ENCODE measurements at places on chromosomes 4 and X.

- DNase-seq, result no peak
Observed at GRCh38 chrX:71626576-71626975, 8.3 kb upstream of the CXCR3 start.

- no peak for DNase-seq
Observed at GRCh38 chrX:33726281-33727160, 405.6 kb downstream of the FAM47A start.

DNA sequence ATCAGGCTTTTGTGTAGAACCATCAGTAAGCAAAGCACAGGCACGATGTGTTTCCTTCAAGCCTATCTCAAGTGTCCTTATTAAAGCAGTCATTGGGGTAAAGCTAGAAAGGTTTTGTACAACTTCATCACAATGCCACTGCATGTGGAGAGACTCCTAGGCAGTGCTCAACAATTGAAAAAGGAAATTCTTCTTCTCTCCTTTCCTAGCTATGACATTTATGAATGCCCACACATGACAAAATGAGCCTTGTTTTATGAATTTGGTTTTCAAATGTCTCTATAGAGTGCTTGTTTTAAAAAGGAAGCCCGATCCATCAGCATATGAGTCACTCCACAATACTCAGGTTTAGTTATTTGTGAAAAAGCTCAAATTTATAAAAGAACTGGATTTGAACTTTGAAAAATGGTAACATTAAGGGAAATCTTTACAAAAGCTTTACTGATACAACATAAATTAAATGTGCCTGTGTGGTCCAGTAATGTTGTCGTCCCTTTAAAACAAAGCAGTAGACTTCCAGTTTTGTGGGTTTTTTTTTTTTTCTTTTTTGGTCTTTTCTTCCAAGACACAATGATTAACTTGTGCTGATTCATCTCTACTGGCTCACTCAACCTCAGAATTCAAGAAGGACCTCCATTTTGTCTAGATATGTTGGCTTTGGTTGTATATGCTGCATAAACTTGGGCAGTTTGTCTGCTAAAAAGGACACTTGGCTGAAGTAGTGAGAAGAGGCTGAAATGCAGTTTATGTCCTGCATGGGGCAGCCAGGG lies 273.8 kb downstream of the GASK1B start:
- DNase-seq, result no peak

- no peak for DNase-seq
Observed at GRCh38 chrX:150983521-150984168, 510 bp downstream of the HMGB3 start.

DNA sequence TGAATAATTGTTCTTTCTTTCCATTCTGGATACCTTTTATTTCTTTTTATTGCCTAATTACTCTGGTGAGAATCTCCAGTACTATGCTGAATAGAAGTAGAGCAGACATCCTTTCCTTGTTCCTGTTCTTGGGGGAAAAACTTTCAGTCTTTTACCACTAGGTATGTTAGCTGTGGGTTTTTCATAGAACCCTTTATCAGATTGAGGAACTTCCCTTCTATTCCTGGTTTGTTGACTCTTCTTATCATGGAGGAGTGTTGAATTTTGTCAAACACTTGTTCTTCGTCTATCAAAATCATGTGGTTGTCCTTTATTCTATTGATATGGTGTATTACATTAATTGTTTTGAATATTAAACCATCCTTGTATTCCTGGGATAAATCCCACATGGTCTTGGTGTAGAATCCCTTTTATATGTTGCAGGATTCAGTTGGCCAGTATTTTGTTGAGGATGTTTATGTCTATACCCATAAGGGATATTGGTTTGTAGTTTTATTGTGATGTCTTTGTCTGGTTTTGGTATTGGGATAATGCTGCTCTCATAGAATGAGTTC lies 23.6 kb downstream of the SH3BP2 start:
- no peak for DNase-seq

GRCh38 chrX:150935467-150935866 lies 37.0 kb upstream of the CD99L2 start:
- DNase-seq, result no peak

- DNase-seq, result no peak
Observed at GRCh38 chr4:188879598-188879997, 740.4 kb downstream of the TRIML1 start.
